ENCODE measurements at places on chromosomes 12 and 14.

- no peak for ATAC-seq
These were observed 39.5 kb downstream of the TESPA1 start for GRCh38 chr12:54945082-54945481.

DNA sequence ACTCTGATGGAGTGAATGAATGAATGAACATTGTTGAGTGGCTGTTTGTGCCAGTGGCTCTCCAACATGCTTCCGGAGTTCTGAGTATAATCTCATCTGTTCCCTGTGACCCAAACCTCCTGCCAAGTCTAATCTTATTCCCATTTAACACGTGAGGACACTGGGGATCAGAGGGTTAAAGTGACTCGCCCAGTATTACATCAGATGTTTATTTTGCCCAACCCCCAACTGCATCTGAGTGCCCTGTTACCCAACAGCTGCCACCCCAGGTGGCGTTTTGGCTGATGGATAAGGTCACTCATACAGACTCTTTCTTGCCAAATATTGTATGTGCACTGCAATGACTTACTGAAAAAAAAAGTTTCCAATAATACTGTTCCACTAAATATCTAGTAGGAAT is 210.9 kb downstream of the EXOC5 start:
- ATAC-seq, result no peak

GRCh38 chr12:108800591-108800990 is 56.8 kb downstream of the SSH1 start:
- ATAC-seq, result no peak

DNA sequence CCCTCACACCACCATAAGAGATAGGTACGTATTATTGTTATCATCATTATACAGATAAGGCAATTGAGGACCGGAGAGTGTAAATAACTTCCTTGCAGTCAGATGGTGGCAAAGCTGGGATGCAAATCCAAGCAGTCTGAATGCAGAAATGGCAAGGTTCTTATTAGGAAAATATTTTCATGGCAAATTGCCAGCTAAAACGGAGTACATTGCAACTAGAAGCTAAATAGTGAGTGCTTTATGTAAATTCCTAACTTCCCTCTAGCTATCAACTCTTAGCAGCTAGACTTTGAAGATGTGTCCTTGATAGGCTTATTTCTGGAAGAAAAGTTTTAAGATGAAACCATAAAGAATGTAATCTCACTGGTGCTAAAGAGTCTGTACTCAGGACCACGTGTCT is 323.9 kb upstream of the DIO2 start:
- no peak for ATAC-seq

GRCh38 chr12:94948232-94948810 is 55.2 kb downstream of the NDUFA12 start:
- ATAC-seq, result no peak

DNA sequence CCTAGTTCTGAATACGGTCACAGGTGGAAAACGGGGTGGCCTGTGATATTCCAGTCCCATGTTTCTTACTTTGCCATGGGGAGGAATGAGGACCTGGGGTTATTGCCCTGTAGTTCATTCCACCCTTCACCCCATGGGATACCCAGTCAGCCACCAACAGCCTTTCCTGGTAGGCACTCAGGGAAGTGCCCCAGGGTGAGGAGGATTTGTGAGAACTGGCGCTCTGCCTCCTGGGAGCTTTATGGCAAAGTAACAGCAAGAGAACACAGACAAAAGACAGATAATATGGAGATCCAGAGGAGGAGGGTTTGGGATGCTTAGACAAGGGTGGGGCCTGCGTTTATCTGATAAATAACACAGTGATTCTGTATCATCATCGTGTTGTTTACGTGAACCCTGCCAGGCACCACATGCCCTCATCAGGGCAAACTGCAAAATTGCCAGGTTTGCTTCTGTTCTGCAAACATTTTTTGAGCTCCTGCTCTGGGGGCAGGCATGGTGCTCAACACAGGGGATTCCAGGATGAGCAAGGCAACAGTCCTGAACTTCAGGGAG is 223.5 kb downstream of the SLC41A2 start:
- ATAC-seq, result no peak

DNA sequence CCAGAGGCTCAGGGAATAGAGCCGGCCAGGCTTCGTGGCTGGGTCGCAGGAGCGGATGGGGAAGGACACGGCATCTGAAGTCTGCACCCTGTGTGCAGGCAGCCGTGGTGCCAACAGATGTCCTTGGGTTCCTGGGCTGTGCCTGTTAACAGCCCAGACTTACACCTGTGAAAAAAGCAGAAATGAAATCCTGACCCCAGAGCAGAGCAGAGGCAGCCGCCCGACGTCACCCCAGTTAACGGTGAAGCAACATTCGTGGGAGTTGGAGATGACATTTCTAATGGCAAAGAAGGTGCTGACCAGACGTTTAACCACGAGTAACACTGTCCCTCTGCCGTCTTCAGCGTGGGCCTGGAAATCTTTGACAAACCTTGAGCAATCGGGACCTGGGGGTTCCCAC is 200.3 kb upstream of the DIO3 start:
- ATAC-seq, result no peak

DNA sequence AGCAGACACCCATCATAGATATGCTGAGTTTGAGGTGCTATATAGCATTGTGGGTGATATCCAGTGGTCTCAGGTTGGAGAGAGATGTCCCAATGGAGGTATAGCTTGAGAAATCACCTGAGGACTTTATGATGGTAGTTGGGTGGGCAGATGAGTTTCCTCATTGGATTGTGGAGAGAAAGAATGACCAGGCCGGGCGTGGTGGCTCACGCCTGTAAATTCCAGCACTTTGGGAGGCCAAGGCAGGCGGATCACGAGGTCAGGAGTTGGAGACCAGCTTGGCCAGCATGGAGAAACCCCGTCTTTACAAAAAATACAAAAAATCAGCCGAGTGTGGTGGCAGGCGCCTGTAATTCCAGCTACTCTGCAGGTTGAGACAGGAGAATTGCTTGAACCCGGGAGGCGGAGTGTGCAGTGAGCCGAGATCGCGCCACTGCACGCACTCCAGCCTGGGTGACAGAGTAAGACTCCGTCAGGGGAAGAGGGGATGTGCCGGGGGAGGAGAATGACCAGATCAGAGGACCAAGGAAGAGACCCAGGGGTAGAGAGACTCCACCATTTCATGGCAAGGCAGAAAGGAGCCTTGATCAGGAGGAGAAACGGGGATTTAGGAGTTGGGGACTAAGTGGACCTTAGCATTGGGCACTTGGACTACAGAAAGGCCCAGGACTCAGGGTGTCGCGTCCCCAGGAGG is 757 bp upstream of the PCK2 start:
- ATAC-seq, result no peak

DNA sequence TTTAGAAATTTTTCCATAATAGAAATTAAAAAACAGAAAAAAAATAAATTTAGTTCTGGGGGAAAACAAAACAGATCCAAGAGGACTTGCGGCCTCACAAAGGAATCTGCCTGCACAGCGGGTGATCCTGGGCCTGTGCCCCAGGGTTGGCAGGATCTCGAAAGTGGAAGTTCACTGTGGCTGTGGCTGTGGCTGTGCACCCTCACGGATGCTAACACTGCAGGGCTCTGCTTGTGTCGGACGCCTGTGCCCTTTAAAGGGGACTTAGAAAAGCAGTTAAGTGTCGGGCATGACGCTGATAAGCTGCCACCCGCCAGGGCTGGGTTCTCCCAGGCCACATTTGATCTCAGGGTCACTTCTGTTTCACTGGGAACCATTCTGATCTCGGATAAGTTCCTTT is 209.1 kb downstream of the TTC7B start:
- no peak for ATAC-seq

DNA sequence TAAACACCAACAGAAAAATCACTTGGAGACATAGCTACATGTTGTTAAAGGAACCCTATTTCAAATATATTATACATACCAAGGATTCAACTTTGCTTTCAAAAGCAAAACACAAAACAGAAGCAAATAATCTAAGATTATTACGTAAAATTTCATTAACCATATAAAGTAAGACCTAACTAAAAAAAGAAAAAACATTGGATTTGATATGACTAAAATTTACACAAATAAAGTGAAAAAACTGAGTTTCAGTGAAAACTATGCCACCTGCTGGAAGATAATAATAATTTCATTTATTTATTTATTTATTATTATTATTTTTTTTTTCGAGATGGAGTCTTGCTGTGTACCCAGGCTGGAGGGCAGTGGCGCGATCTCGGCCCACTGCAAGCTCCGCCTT is 45.2 kb downstream of the WDHD1 start:
- no peak for ATAC-seq

GRCh38 chr14:71680736-71681387 is 251.4 kb upstream of the RGS6 start:
- ATAC-seq, result no peak

GRCh38 chr12:48979602-48980388 is 1.7 kb downstream of the WNT1 start:
- ATAC-seq, result no peak

DNA sequence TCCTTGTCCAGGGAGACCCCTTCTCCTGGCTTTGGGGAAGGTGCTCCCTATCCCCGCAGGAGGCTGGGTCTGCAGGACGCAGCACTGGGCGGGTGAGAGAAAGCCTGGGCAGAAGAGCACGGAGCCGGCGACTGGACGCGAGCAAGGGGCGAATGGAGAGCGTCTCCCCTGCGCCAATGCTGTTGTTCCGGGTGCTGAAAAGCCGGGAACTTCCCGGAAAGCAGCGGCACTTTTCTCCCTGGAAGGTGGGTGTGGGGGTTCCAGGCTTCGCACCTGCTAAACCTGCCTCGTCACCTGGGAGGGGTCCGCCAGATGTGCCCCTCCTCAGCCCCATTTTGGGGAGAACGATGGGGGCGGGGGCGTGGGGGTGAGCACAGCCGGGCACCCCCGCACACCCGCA is 417.1 kb upstream of the TMTC1 start:
- ATAC-seq, result no peak

DNA sequence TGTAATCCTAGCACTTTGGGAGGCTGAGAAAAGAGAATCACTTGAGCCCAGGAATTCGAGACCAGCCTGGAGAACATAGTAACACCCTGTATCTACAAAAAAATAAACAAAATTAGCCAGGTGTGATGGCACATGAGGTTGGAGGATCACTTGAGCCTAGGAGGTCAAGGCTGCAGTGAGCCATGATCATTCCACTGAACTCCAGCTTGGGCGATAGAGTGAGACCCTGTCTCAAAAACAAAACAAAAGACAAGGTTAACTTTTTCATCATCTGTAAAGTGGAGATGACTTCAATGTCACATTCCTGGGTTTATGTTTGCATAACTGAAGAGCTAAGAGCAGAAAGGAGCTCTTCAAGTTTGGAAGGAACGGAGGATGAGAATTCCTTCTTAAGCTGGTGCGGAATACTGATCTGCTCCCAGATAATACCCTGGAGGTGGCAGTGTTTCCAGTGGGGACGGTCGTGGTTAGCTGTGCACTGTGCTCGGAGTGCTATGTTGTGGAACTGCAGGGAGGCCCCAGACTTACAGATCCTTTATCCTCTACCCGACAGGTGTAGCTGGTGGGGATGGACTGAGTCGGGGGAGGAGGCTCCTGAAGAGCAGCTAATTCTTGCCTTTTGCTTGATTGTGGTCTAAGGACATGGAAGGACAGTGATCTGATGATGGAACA is 22.5 kb upstream of the BICD1 start:
- ATAC-seq, result no peak

- ATAC-seq, result no peak
These were observed 5.6 kb upstream of the RPAP3 start for GRCh38 chr12:47711448-47711847.

- no peak for ATAC-seq
These were observed 99.2 kb downstream of the SNAPC1 start for GRCh38 chr14:61861320-61861865.

DNA sequence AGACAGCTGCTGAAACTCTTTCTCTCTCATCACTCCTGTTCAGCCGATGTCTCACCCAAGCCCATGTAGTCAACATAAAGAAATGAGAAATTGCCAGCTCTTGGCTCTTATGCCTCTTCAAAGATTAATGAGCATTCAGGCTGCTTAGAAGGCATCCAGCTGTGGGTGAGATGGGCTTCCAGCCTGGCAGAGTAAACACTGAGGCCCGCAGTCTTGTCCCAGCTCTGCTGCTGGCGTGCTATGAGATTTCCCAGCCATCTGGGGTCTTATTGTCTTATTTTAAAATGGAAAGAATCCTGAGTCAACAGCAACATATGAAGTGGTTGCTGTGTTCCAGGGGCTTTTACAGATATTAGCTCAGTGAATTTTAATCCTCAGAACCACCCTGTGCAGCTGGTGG is 12.6 kb downstream of the RXYLT1 start:
- no peak for ATAC-seq

- ATAC-seq, result no peak
These were observed 1318.9 kb downstream of the AACS start for GRCh38 chr12:126384026-126384564.

DNA sequence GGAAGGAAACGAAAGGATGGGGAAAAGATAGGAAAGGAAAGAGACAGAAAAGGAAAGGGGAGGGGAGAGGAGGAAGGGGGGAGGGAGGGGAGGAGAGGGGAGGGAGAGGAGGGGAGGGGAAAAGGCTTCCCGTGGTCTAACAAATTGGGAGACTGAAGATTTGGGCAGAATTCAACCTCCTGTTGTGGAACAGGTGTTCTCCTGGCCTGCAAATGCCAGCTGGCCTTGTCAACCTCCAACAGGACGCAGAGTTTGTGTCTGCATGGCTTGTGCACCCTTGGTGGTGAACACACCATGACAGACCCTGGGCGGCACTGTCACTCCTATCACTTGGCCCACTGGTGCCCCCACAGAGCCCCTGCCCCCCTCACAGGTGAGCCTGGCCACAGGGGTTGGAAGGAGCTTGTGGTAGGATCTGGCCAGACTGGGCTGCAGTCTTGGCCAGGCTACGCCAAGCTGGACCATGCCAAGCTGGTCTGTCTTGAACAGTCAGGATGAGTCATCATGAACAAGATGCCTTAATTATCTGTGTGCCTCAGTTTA is 321.6 kb downstream of the BCL11B start:
- ATAC-seq, result no peak

DNA sequence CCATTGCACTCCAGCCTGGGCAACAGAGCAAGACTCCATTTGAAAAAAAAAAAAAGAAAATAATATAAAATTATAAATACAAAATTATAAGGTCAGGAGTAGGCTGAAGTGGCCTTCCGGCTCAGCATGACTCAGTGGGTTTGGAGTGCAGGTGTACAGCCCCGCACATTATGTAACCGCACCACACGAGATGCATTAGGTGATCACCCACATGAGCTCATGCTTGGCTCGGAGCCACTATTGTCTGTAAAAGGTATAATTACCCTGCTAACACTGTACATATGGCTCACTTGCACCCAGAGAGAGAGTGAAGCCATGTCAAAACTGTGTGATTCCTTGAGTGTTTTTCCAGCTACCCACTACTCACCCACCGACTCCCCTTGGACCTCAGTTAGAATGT is 557.0 kb downstream of the SLC6A15 start:
- no peak for ATAC-seq

GRCh38 chr12:51320311-51320694 is 3.7 kb downstream of the BIN2 start:
- ATAC-seq, result no peak

Measured in activated T-helper 17 cell treated with anti-CD3 and anti-CD28 coated beads, Interleukin-2, amount 50 U/mL, for 72 hours (primary cell).